Stimulated activated CD4-positive, alpha-beta T cell treated with anti-CD3 and anti-CD28 coated beads, Interleukin-1b, Interleukin-23, amount 100 ng/mL, for 48 hours (primary cell): ENCODE measurements at places on chromosomes 2 and 18.

DNA sequence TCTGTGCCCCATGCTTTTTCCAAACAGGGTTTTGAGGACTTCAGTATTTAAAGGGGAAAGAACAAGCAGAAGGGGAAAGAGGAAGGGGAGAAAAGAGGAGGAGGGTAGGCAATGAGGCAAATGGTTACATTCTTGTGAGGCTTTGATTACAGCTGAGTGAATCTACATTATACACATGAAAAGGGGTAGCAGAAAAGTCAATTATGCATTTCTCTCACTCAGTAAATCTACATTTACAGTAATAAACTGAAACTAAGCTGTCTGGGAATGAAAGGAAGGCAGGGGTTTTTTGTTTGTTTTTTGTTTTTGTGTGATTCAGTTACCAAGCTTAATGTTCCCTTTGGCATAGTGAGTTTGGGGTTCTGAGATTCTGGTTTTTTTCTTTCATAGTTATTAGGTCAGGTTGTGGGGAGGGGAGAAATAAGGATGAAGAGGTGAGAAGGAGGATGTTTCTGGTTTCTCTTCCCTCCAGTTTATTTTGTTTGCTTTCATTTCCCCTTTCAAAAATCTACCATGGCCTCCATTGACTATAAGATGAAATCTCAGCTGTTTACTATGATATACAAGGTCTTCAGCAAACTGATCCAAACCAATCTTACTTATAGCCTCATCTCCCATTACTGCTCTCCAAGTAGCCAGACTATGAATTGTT lies 18.7 kb downstream of the C18orf63 start:
- DNase-seq, result no peak

GRCh38 chr2:31163011-31163539 lies 24.8 kb upstream of the GALNT14 start:
- no peak for DNase-seq

- no peak for DNase-seq
These were observed 26.4 kb downstream of the TRAPPC12 start for GRCh38 chr2:3405876-3406275.

DNA sequence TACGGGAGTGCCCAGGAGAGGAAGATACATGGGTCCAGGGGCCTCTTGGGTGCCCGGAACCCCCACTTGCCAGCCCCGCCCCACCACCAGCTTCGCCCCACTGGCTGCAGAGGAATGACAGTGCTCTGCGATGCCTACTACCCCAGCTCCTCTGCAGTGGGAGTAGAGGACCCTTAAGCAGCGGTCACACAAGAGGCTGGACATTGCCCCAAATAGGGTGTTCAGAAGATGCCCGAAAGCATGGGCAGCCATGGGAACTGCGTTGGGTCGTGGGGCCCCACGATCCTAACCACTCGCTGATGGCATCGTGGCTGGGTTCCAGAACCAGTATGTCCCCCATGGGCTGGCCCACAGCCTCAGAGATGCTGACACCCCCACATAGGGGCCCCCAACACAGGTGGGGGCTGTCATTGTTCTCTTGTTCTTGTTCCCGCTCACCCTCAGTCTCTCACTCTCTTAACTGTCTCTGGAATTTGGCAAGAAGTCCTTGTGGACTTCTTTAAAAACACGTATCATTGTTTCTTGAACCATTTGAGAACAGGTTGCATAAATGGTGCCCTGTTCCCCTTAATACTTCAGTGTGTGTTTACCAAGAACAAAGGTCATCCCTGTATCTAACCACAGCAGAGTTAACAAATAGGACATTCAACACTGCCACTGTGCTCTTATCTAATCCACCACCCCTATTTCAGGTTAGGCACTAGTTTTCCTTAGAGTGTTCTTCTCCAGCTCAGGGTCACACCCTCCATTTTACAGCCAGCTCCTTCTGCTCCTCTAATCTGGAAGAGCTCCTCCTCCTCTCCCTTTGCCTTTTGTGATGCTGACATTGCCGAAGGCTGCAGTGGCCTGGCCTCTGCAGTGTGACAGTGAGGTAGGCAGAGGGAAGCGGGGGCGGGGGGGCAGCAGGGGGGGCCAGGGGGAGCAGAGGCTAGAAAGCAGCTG lies 76.3 kb downstream of the STPG4 start:
- DNase-seq, result no peak

DNA sequence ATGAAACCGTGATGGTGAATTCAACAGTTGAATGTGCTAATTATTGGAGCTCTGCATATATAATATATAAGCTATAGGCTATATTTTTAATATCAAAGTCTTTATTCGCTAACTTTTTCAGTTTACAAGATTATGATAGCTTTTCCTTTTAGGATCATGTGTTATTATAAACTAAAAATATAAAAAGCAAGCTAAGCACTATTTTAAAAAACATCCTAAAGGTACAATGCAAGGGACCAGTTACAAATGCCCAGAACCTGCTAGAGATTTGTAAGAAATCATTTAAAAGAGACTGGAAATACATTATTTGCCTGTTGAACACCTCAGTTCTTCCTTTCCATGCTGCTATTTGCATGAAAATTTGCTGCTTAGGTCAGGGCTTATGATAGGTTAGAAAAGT lies 43.4 kb upstream of the EHBP1 start:
- DNase-seq, result no peak

DNA sequence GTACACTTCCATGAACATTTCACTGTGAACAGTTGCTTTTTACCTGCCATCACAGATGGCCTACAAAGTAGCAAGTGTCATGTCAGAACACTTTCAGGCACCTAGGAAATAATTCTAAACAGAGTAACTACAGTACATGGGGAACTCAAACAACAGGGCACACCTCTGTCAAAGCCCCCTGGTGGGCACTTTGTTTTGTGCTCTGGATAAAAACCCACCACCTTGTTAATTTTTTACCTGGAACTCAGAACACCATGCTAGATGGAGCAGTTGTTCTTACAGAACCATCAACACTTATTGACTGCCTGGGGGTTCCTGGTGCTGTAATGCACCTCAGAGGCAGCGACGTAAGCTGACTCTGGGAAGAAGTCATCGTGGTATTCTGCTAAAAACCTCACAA lies 2.3 kb downstream of the MSL3B start:
- DNase-seq, result no peak

- DNase-seq, result no peak
These were observed 223.1 kb downstream of the ATAD2B start for GRCh38 chr2:23703583-23704385.

DNA sequence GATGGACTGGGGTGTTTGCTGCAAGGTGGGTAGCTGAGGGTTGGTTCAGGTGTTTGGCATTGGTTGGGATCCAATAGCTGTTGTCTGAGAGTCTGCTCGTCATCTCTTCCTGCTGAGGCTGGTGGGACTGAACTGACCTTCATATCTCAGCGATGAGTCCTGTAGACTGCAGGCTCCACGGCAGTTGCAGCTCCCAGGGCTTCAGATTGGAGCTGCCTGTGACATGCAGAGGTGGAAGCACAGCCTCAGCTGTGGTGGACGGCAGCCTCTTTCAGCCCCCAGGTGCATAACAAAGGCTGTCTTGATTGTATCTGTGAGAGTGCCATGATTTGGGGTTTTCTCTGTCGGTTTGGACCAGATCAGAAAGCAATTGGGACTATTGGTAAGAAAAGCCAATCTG lies 3.9 kb upstream of the IL1R2 start:
- DNase-seq, result no peak

GRCh38 chr2:42747422-42747821 lies 16.5 kb downstream of the OXER1 start:
- DNase-seq, result no peak
